Stimulated activated CD8-positive, alpha-beta memory T cell treated with anti-CD3 and anti-CD28 coated beads, Interleukin-7, amount 100 ng/mL, for 1 hour (primary cell): ENCODE measurements at places on chromosomes 11 and 22.

DNA sequence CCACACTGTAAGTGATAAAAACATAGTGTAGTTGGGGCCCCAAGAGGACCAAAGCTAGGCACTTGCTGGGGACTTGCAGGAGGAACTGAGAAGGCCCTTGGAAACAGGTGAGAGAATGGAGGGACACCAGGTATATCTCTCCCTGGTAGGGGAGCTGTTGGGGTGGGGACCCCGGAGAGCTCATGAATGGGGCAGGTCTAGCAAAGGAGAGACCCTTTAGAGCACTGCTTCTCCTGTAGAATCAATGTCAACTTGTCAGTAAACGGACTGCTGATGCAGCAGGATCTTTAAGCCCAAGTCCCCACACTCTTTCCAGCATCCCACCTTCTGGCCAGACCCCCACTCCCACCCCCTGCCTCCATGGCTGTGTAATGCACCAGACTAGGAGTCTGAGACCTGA, 109.6 kb upstream of the THY1 start:
- DNase-seq = no peak

GRCh38 chr11:73509188-73509587, 88.7 kb downstream of the FAM168A start:
- DNase-seq = no peak

- DNase-seq = no peak
Measured at GRCh38 chr11:61774411-61774810, 18.0 kb downstream of the TMEM258 start.

DNA sequence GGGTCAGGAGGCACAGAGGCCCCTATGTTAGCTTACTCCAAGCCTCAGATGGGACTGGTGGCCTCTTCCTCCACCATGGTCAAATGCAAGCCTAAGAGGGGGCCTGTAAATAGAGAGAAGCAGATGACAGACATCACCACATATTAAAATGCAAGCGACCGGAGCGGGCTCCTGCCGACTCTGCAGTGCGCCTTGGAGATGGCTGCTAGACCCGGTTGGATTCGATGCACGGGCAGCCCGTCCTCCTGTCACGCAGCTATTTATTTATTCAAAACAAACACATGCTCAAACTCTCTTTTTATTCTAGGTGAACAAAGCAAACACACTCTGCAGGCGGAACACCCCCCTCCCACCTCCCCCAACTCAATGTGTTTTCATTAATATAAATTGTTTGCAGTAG, 208.0 kb downstream of the DSCAML1 start:
- DNase-seq = no peak

DNA sequence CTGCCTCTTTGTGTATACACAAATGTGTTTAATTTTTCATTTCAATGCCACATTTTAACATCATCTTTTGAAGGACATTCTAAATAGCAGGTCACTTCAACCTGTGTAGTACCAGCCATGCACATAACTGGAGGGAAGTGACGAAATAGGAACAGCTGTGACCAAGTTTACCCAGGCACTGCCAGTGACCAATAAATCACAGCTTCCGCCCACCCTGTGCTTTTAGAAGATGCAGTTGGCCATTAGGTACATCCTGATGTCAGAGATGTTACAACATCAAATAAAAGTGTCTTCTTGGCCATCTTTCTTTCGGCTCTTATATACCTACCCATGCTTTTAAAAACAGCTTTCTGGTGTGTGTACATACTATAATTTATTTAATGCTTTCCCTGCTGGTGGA, 7.8 kb downstream of the LDLRAD3 start:
- no peak for DNase-seq
